ENCODE measurements at places on chromosomes 4 and X.

DNA sequence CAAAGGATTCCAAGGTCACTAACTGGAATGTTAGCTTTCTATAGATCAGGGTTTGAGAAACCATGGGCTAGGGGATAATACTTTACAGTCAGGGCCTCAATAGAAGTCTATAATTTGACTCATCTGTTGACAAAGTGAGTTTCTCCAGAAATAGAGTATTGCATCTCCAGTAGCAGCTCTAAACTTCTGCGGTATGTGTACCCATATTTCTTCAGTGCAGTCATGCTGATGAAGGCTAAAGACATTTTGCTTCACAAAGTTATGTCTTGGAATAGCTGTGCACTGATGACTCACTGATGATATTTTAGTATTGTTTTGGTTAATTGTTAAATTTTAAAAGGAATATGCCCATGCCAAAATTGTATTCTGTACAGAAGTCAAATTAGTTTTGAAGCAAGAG lies 464.9 kb upstream of the AMOT start:
- no peak for DNase-seq

DNA sequence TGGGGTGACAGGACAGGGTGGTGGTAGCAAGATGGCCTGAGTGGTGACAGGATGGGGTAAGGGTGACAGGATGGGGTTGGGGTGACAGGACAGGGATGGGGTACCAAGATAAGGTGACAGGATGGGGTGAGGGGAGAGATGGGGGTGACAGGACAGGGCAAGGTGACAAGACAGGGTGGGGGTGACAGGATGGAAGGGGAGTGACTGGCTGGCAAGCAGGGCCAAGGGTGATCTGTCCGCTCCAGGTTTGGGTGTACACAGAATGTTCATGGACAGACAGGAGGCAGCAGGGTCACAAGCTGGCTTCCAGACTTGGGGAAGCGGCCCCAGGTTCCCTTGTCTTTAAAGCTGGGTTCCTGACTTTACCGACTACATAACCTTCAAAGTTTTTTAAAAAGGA lies 23.3 kb downstream of the RNF212 start:
- no peak for DNase-seq

DNA sequence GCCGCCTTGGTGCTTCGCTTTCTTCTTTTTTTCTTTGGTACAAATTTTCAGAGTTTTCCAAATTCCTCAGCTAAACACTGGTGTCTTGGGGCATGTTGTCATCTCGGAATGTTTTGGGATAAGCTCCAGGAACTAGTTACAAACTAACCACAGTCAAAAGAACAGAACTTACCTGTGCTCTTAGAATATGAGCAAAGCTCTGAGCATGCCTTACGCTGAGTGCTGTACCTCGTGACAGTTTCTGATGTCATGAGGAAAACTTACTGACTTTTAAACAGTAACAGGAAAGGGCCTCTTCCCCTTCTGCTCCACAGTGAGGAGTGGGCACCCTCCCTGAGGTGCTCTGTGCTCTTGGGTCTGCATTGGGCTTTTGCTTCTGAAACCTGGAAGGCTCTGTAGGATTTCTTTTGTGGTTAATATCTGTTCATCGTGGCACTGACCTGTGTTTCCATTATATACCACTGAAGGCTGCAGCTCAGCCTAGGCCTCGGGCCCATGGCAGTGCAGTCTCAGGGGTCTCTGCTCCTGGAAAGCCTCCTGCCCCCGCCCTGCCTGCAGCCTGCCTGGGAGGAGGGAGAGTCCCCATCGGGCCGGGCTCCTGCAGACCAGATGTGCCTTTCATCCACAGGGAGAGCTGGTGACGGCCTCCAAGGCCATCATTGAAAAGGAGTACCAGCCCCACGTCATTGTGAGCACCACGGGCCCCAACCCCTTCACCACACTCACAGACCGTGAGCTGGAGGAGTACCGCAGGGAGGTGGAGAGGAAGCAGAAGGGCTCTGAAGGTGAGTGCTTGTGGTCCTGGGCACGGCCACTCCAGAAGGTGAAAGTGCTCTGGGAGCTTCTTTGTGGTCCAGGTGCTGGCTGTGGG lies 48.7 kb downstream of the NOP14 start:
- DNase-seq = no peak

DNA sequence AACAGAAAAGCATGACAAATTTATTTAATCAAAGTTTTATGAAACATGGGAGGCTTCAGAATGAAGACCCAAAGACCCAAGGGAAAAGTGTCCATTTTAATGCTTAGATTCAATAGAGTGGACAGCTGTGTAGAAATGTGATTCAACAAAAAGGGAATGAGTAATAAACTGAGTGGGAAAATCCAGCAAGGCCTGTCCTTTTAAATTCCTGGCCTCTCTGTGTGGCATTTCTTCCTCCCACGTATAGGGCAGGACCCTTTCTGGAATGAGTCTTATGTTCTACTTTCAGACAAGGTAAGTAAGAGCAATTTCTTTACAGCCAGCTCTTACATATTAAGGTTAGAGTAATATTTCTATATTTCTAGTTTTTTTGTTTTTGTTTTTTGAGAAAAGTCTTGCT lies 14.5 kb downstream of the AASDH start:
- no peak for DNase-seq

DNA sequence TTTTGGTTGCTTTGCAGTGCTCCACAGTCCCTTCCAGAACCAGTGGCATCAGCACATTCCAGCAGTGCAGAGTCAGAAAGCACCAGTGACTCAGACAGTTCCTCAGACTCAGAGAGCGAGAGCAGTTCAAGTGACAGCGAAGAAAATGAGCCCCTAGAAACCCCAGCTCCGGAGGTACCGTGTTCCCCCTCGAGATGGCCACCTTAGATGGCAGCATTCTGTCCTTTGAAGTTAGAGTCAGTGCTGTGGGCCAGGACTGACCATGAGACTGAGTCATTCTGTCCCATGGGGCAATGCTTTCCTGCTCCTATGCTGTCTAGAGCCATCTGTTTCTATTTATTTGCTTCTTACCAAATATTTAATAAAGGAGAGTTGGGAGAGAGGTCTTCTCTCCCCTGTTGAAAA lies 112.3 kb downstream of the KLHL8 start:
- DNase-seq = no peak

DNA sequence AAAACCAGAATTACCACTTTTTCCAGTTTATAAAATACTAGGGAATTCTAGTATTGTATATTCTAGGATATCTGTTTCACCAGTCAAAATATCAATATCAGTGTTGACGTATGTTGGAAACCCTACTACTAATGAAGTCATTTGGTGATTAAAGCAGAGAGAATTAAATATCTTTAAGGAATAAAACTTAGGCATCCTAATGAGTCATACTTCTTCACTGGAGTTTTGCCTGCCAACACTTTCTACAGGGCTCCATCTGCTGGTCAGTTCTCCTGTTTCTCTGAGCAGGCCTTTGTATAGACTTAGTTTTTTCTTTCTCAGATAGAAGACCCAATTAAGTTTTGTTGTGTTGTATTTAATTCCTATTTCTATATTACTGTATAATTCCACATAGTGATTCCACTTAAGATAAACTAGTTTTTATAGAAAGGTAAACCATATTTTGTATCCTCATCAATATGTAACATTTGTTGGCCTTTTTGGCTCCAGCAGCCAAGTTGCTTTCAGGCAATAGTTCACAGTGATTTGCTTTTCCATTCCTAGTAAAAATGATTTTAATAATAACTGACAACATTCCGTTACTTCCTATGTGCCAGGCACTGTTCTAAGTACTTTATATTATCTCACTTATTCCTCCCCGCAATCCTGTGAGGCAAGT lies 3.5 kb downstream of the AP1AR start:
- no peak for DNase-seq

DNA sequence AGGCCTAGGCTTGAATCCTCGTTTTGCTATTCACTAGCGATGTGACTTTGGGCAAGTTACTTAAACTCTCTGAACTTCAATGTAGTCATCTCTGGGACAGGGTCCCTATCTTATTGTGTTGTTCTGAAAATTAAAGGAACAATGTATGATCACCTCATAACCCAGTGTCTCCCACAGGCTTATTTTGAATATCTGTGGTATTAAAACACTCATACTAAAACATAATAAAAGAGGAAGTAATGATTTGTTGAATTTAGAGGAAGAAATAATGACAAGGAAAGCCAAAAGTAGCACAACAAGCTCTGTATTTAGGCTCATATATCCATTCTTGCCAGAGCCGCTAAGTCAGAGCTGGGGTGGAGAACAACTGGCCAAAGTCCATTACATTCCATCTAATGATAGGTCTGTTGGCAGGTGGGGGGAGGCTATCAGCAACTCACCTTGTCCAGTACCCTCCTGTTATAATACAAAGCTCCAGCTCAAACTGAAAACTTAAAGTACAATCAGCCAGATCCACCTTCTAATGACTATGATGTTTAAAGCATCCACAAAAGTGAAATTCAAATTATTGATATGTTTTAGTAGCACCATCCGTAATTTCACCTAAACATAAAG lies 64.5 kb upstream of the LSM6 start:
- DNase-seq = no peak

- DNase-seq = no peak
Measured at GRCh38 chr4:152050106-152050505, 289.3 kb upstream of the GATB start.

GRCh38 chr4:148779771-148780170 lies 337.6 kb upstream of the NR3C2 start:
- no peak for DNase-seq

- DNase-seq = no peak
Measured at GRCh38 chr4:123743848-123744247, 347.3 kb downstream of the SPRY1 start.

GRCh38 chr4:39937683-39938268 lies 39.9 kb downstream of the PDS5A start:
- no peak for DNase-seq

- DNase-seq = no peak
Measured at GRCh38 chrX:87526281-87526680, 8.7 kb downstream of the KLHL4 start.

DNA sequence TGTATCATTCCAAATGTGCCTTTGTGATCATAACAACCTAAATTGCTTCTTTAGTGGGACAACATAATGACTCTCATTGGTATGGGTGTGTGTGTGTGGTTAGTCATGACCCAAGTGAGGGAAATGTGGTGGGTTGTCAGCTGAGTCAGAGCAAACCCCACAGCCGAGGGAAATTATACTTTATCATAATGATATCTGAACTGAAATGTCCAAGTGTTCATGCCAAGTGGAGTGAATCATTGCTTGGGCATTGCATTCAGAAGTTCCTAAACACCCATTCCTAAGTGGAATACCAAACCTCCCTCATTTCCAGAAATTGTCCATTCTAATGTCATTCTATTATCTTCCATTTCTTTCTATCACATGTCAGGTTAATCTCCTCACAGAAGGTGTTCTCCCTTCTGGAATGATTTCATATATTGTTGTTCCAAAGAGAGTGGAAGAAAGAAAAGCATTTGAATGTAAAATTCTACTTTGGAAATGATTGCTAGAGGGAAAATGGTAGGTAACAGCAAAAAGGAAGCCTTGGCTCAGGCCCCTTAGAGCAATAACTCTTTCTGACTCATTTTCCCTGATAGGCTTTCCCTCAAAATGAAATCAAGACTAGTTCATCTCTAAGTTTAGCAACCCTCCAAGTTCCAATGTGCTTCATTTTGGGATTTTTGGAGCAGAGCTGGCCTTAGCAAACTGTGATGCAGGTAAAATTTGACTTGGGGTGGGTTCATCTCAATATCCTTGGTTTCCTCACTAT lies 230.7 kb upstream of the KCNIP4 start:
- no peak for DNase-seq

- DNase-seq = no peak
Measured at GRCh38 chr4:16007471-16008095, 44.6 kb upstream of the FGFBP2 start.

DNA sequence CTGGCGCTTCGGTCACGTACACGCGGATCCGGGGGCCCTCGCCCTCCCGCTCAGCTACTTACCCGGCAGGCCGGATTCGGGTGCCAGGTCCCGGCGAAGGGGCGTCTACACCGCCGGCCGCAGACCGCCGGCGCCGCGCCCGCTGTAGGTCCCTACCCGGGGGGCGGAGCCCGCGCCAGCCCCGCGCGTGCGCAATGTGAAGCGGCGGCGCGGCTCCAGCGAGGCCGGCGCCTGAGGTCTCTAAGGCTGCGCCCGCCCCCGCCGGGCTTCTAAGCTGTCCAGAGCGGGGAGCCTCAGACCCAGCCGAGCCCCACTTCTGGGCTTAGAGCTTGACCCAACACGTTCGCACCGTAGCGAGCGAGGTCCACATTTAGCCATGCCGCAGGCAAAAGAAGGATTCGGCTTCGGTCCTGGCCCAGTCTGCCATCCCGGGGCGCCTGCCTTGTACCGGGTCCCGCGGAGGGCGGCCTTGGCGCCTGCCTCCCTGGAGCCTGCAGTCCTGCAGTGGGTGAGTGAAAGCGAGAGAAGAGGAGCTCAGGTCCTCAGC lies at the start of gene ZNF518B:
Gene ZNF518B (minus strand): TSS at position 172 of the 547 bp plus-strand sequence. CDS start 11,098 bp downstream, outside the sequence.
- DNase-seq = peak; percentile 84

DNA sequence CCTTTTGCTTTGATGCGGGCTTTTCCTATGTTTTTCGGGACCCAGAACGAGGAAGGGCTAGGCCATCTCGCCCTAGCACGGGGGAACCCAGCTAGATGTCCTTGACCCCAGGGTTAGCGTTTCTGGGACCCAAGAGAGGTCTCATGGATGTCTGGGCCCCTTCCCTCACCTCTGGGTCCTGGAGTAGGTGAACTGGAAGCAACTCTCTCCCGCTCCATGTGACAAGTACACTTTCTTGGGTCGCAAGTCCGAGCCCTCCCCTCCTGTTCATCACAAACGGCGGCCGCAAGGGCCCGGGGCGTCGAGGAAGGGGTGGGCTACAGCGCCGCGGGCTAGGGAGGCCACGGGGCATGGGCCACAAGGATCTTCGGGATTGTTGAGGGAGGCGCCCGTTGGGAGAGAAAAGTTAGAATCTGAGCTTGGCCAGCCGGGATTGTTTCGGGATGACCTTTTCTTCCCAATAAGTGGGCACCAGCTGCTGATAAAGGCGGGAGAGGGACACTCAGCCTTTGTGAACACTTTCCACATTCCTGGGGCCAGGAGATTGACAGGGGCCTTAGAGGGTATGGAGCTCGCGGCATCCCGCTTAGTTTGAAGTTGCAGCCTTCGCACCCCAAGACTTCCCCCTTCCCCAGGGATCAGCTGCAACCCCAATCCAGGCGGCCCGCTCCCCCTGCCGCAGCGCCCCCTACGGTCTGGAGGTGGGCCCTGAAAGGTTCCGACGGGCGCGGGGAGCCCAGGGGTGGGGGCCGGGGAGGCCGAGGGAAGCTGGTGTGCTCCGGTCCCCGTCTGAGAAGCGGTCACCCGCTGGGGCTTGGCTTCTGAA lies 136.9 kb upstream of the ZIC3 start:
- no peak for DNase-seq
